Left lung (tissue), 14 donors: ENCODE measurements at places on chromosomes 7 and 10. TPM values are rescaled to one million over a fixed set of nuclear protein-coding genes. Genes with fewer than 3 reads are reported as not detected.
A peak's percentile ranks its signal among the peaks of the same experiment; 100 is the strongest.

- DNase-seq = no peak
Measured at GRCh38 chr10:3900391-3900790, 115.4 kb upstream of the KLF6 start.

DNA sequence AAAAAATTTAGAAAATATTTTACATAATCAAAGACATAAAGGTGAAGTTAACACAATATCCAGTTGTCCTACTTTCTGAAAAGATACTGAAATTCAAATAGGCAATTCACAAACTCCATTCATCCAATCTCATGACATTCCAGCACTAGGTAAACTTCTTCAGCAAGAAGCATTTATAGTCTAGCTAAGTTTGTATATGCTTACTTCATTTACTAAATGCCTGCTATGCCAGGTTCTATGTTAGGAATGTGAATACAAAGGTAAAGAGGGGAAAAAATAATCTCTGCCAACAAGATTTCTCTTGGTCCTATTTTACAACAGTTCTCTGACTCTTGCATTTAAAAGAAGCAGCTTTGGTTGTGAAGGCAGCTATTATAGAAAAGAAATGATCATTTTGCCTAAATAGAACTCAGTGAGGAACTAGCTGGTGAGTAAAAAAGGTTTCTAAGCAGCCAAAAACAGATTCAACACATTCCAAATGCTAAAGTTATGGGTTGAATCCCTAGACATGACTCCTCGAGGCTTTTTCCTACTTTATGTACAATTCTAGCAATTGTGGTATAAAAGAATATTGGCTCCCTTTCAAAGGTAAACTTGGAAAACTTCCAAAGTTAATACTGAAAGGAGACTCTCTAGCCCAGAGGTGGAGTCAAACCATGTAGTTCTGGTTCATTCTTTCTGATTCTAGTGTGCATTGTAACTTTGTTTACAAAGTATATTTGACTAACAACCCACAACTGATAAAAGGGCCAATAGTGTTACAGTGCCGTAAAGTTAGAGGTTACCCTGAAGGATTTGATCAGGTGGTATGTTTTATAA, 30.9 kb upstream of the KLHL7 start:
- DNase-seq = no peak

GRCh38 chr7:935164-935873, 19.2 kb downstream of the ADAP1 start:
- peak; percentile 65 for DNase-seq

DNA sequence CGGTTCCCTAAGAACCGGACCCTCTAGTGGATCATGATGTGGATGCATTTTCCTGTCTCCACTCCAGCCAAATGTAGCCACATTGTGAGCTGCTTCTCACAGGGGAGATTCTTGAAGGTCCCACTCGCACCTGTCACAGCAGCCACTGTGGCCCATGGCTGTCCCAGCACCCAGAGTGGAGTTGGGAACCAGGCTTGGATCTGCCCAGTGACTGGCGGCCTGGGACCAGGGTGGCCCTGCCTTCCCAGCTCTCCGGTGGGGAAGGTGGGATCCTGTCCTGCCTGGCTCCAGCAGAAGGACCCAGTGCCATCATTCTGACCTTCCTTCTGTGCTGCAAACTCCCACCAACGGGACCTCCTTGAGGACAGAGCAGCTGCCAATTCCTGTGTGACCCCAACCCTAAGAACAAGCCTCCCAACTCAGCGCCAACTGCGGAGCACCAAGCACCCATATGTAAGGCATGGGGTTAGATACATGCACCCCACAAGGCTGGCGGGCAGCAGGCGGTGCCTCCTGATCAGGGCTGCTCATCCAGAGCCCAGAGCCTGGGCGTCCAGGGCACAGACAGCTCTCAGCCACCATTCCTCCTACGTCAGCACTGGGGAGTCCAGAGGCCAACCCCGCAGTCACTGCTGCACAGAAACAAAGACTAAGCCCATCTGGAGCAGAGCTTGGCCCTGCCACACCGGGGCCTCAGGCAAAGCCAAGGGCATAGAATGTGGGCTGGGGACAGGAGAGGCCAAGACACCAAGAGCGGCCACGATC, 28.8 kb downstream of the EBF3 start:
- DNase-seq = peak; percentile 26

DNA sequence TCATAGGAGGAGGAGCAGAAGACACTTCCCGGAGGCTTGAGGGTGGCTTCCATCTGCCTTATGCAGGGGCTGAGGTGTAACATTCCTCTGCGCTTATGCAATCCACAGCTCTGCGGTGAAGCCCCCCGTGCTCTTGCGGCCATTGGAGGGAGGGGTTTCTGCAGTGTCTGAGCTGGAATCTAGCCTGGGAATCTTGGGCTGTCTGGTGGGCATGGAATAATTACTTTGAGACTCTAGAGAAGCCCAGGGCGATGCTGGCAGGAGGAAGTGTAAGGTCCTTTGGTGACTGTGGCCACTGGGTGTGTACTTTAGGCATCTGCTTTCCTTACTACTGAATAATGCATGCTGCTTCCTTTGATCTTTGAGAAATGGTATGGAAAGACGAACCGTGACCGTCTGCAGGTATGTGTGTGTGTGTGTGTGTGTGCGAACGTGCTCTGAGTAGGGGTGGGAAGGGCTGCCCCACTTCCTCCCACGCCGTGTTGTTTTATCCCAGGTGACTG, 181.0 kb downstream of the PRPF18 start:
- DNase-seq = no peak

- no peak for DNase-seq
Measured at GRCh38 chr10:102195296-102195870, 30.7 kb upstream of the ELOVL3 start.

DNA sequence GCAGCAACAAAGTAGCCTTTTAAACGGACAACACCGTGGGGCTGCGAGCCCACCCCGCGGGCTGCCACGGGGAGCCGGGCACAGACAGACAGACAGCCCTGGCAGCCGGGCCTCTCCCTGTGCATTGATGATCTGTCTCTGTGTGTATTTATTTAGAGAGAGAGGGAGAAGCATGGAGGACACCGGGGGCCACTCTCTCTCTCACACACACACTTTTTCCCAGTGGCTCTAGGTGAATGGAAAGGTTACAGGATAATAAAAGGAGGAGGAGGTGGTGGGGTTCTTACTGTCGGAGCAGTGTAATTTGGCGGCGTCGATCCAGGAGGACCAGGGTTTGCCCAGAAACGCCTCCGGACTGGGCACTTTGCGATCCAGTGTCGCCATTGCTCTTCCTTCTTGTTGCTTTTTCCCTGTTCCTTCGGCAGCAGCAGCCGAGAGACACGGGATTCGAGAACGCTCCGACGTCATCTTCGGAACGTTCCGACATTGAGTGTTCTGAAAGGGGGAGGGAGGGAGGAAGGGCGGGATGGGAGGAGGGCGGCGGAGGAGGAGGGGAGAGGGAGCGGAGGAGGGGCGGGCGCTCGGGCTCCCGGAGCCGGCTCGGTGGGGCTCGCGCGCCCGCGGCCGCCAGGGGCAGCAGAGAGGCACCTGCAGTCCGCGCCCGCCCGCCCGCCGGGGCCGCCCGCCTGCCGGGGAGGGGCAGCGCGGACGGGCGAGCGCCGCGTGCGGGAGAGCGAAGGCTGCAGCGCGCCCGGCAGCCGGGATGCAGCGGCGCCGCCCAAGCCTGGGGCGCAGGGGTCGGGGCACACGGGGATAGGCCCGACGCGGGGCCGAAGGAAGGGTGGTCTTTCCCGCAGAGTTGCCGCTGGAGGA, at the start of gene ATXN7L1:
ATXN7L1 (minus strand) TSS at position 509 of the 873 bp plus-strand sequence; CDS start at position 468, 41 bp downstream.
- DNase-seq = peak; percentile 99

DNA sequence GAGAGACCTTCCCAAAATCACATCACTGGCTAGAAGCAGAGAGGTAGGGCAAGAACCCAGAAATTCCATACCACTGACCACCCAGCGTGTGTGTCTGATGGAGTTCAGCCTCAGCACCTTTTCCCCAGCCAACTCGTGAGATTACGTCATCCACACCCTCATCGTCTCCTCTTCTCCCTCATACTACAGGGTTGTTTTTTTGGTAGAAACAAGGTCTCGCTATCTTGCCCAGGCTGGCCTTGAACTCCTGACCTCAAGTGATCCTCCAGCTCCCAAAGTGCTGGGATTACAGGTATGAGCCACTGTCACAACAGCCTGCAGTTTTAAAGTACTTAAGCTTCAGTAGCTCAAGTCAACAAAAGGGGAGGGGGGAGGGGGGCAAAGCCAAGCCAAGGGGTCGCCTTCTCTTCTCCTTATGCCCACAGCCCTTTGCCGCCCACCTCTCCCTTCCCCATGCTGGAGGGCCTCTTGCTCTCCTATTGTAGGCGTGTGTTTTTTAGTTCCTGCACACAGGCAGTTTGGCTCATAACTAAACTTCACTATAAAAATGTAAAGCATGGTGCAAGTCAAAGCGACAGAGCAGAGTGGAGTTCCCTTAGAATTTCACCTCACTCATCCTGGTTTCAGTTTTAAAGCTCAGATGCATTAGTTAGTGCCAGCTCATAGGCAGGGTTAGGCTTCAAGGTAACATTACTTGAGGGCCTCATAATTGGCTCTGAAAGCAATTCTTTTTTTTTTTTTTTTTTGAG, 5.2 kb upstream of the PRDX3 start:
- no peak for DNase-seq

- DNase-seq = no peak
Measured at GRCh38 chr7:143413123-143413522, 4.5 kb upstream of the EPHA1 start.

GRCh38 chr10:86207226-86207625, 159.4 kb downstream of the GRID1 start:
- no peak for DNase-seq

- DNase-seq = no peak
Measured at GRCh38 chr10:108037061-108037460, 872.6 kb upstream of the SORCS1 start.

DNA sequence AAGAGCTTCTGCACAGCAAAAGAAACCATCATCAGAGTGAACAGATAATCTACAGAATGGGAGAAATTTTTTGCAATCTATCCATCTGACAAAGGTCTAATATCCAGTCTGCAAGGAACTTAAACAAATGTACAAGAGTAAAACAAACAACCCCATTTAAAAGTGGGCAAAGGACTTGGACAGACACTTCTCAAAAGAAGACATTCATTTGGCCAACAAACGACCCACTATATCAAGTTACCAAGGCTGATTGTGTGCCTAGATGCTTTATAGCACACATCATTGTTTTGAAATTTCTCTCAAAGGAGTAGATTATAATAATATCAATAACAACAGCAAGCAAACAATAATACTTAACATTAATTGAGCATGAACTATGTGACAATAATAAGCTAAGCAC, 117.1 kb downstream of the TFPI2 start:
- DNase-seq = no peak

DNA sequence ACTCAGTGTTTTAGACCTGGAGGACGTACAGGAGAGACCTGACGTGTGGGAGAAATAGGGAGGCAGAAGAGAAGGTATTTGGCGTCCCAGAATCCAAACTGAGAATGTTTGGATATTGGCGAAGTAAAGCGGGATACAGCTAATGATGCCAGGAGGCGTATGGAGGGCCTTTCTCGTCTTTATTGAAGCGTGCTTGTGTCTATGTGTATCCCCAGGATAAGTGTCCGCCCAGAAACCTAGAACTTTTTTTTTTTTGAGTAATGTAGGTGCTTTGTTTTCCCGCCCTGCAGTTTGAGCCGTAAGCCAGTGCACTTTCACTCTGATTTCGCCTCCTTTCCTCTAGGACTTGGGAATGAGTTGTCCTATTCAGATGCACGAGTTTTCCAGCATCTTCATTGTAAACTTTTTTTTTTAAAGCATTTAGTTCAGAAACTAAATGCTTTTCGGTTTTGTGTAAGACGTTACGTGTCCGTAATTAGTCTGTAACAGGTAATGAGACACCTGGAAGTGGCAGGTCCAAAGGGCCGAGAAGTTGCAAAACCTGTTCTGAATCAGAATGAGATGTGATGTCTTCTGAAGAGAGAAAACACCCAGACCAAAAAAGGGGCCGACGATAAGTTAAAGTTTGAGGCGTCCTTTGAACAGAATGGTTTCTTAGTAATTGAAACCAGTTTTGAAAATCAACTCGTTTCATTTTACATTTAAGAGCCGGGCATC, 746 bp downstream of the ARL5B start:
- peak; percentile 64 for DNase-seq

GRCh38 chr10:178208-178607, 43.0 kb downstream of the ZMYND11 start:
- DNase-seq = peak; percentile 23

DNA sequence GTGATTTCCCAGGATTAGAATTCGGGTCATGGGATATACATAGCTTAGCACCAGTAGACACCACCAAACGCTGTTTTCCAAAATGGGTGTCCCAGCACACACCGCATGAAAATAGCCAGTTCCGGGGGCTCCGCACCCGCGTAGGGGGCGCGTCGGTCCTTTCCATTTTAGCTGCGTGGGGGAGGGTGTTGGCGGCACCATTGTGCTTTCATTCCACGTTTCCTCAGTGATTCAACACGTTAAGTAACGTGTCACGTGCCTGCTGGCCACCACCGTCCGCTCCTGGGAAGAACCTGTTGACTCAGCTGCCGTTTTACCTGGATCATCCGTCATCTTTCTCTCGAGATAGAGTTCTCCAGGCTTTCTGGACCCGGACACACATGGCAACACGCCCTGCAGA, 25.6 kb upstream of the ADGRA1 start:
- no peak for DNase-seq

DNA sequence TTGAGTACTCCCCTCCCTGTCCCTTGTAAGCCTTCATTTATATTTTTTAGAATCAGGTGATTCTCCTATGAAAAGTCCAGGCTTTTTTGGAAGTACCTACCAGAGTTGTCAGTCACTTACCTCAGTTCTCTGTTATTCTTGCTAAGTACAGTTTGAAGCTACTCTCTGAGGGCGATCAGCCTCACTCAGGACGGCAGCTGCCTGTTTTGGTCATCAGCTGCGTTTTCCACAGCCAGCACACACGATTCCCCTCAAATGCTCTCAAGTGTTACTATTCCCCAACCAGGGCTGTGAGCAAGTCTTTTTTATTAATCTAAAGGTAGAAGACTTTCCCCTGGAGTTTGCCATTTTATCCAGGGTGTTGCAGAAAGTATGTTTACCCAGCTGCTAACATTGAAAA, 328.6 kb downstream of the SUGCT start:
- DNase-seq = no peak

GRCh38 chr10:61792921-61793320, 108.6 kb upstream of the ARID5B start:
- DNase-seq = no peak

GRCh38 chr7:36916116-36916515, 191.8 kb upstream of the AOAH start:
- DNase-seq = no peak

- no peak for DNase-seq
Measured at GRCh38 chr10:89346405-89347254, 18.8 kb downstream of the IFIT3 start.

Gene GATAD1
- 64.3 TPM for polyA plus RNA-seq

Gene HABP2
- polyA plus RNA-seq = 0.80 TPM

Gene NYAP1
- 2.6 TPM for polyA plus RNA-seq

Gene SPDYE1
- polyA plus RNA-seq = 1.9 TPM

Gene PTPN20
- 6.5 TPM for polyA plus RNA-seq

Gene NUDT13
- 7.6 TPM for polyA plus RNA-seq

Gene KCNMA1
- polyA plus RNA-seq = 5.0 TPM

Gene CYP2C18
- 0.30 TPM for polyA plus RNA-seq
